ENCODE measurements at places on chromosomes 5 and 9.

- no peak for DNase-seq
These were observed 428.8 kb downstream of the ARHGEF28 start for GRCh38 chr5:74054641-74055421.

DNA sequence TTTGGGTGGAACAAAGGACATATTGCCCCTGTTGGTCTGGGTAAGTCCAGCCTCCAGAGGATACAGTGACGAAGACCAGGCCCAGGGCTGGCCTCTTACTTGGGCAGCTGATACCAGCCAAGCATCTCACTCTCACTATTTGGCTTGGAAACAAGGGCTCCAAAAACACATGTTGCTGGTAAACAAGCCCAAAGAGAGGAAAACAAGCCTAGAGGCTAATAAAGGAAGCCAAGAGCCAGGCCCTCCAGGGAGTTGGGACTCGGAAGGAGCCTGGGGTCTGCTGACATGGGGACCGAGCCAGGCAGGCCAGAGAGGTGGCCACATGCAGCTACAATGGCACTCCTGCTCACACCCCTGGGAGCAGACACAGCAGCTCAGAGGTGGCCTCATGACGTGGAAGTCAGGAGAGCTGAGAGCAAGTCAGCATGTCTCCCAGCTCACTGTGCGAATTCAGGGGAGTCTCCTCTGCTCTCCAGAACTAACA, 5.7 kb downstream of the SPARC start:
- no peak for DNase-seq

DNA sequence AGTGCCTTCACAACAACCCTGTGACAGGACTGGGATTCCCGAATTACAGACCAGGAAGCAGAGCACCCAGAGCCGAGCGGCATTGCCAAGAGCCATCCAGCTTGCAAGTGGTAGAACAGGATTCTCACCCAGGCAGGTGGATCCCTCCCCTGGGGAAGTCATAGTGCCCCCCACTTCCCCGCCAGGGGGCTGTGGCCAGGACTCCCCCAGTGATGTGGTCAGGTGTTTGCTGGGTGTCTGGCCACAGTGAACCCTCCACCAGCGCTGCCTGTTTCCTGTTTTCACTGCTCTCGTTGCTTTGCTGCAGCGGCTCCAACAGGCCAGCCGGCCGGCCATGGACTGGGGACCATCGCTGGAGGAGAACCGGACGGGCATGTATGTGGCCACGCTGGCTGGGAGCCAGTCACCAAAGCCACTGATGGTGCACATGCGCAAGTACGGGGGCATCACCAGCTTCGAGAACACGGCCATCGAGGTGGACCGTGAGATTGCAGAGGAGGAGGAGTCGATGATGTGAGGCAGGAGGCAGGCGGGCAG, 19.3 kb downstream of the SLC6A7 start:
- DNase-seq, result no peak

- no peak for DNase-seq
These were observed 22.3 kb downstream of the RIC1 start for GRCh38 chr9:5651246-5651645.

DNA sequence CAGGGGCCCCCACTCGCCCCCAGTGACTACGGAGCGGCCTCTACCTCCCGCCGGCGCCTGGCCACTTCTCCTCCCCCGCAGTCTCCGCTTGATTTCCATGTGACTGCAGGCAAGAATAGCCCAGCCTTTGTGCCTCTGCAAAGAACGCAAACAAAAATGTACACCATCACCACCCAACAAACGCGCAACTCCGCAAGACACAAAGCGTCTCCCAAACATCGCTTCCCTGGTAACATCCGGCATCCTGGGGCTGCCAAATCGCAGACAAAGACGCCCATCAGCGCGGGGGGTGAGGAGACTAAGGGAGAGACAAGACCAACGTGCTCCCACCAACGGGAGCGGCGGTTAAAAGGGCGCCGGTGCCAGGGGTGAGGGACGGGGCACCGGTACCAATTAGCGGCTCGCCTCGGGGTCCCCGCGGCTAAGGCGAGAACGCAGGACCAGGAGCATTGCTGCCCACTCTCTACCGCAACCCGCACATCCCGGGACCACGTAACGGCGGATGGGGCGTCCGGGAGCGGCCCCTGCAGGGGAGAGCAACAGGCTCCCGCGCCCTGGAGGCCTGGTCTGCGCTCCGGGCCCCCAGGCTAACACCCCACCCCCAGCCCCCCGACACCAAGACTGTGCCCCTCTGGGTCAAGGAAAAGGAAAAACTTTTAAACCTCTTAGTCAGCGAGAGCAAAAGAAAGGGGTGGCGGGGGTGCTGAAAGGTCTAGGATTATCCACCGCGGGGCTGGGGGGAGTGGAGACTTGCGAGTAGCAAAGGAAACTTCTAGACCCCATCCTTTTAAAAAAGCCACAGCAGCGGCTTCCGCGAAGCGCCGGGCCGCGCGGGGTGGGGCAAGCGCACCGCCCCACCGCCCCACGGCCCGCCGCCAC, 885 bp downstream of the MPDZ start:
- no peak for DNase-seq

- no peak for DNase-seq
These were observed 168.0 kb downstream of the PRDM9 start for GRCh38 chr5:23675456-23675855.

GRCh38 chr5:168651648-168652047, 72.5 kb upstream of the PANK3 start:
- no peak for DNase-seq

- no peak for DNase-seq
These were observed 439.6 kb downstream of the CSNK1G3 start for GRCh38 chr5:123951582-123951977.

- no peak for DNase-seq
These were observed 26.1 kb upstream of the IFNK start for GRCh38 chr9:27497883-27498417.

DNA sequence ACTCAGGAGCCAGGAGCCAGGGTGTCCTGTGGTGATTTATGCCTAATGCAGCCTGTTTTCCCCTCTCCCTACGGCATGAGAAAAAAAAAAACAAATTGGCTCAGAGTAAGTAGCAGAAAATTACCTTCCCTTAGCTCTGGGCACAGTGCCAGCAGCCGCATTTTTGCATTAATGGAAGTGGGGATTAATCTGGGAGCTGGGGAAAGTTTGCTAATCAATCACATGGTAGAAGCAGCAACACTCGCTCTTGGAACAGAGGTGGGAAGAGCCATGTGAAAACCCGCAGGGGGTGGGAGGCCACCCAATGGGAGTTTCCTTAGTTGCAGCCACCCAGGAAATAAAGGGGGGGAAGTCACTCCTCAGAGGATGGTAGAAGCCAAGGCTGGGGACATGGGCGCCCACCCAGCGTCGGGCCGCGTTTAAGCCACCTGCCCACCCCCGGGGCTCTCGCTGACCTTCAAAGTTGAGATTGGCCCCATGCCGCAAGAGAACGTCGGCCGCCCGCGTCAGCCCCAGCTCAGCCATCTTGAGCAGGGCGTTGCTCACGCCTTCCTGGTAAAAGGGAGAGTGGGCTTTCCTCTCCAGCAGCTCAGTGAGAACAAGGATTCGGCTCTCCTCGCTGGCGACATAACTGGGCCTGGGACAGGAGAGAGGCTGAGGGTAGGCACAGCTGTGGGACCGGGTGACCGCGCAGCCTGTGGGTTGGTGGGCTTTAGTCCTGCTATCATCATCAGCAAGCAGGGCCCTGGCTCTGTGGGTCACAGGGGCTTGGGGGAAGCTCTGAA, 1.7 kb downstream of the ASB6 start:
- DNase-seq, result no peak

- DNase-seq, result no peak
These were observed 98.3 kb downstream of the UGCG start for GRCh38 chr9:111994831-111995458.

GRCh38 chr9:92807031-92807756, 42.6 kb upstream of the BICD2 start:
- no peak for DNase-seq

DNA sequence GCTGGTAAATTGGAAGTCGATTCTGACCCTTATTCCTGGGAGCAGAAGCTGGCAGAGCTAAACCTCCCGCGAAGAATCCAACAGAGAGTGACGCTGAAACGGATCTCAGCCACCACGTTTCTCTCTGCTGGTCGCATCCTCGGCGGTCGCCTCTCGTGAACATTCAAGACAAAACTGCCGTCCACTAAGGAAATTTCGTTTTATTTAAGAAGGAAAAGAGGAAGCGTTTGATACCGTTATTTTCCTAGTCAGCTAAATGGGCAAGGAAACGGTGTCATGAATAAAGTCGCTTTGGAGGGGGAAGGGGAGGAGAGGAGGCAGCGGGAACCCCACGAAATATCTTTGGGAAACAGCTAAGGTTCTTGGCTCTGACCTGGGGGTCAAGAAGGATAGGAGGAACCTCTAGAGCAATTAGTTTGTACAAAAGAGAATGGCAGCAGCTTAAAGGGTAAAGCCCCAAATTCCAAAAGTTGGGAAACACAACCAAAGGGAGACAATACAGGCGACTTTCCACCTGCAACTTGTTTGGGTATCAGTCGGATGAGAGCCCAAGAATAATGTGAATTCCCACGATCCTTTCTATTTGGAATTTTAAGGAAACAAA, 1.9 kb downstream of the FOXB2 start:
- no peak for DNase-seq

GRCh38 chr5:173247041-173247440, 12.0 kb upstream of the NKX2-5 start:
- DNase-seq, result no peak

GRCh38 chr5:74850789-74851425, 15.3 kb downstream of the FAM169A start:
- no peak for DNase-seq

DNA sequence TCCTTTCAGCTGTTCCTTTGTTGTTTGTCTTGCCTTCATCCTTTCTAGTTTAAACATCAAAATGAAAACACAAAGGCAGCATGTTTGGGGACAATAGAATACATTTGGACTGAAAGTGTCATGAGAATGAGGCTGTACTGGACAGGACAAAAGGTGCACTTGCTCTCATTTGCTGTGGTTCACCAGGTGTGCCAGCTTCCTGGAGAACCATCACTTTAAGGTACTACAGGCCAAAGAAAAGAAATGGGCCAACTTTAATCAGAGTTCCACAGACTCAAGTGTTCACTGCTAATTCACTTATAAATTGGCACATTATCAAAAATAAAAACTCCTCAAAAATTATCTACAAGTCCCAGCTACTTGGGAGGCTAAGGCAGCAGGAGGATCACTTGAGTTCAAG, 53.8 kb downstream of the ABHD17B start:
- DNase-seq, result no peak

DNA sequence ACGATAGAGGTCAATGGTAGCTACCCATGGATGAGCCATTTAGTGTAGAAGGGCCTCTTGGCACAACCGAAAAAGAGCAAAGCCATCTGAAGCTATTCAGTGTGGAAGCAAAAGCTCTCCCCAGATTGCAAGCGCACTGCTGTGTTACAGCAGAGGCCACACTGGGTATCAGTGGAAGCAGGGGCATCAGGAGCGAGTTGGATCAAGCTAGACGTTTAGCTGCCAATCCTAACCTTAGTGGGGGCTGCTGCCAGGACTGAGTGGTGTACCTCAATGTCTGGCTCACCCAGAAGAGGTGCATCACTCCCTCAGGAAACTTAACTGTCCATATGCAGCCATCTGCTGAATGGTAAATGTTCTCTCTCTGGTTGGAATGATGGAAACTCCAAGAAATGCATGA, 44.5 kb downstream of the RAPGEF1 start:
- no peak for DNase-seq

- no peak for DNase-seq
These were observed 99.5 kb downstream of the PAX5 start for GRCh38 chr9:36934478-36935065.

- DNase-seq, result no peak
These were observed 255.5 kb downstream of the CAAP1 start for GRCh38 chr9:26637101-26637500.

GRCh38 chr5:143685246-143685815, 126.6 kb upstream of the HMHB1 start:
- DNase-seq, result no peak

GRCh38 chr5:158478139-158478538, 619.2 kb upstream of the CLINT1 start:
- no peak for DNase-seq

GRCh38 chr9:75039801-75040200, 11.7 kb upstream of the CARNMT1 start:
- DNase-seq, result no peak
